Stimulated activated CD8-positive, alpha-beta memory T cell treated with anti-CD3 and anti-CD28 coated beads, Interleukin-15, amount 100 ng/mL, for 48 hours (primary cell): ENCODE measurements at places on chromosomes 6 and 20.

- DNase-seq, result no peak
Measured at GRCh38 chr6:44176130-44176761, 17.6 kb downstream of the CAPN11 start.

- no peak for DNase-seq
Measured at GRCh38 chr20:32193996-32194395, 13.5 kb downstream of the PLAGL2 start.

- no peak for DNase-seq
Measured at GRCh38 chr20:58137236-58137635, 91.2 kb downstream of the ANKRD60 start.

DNA sequence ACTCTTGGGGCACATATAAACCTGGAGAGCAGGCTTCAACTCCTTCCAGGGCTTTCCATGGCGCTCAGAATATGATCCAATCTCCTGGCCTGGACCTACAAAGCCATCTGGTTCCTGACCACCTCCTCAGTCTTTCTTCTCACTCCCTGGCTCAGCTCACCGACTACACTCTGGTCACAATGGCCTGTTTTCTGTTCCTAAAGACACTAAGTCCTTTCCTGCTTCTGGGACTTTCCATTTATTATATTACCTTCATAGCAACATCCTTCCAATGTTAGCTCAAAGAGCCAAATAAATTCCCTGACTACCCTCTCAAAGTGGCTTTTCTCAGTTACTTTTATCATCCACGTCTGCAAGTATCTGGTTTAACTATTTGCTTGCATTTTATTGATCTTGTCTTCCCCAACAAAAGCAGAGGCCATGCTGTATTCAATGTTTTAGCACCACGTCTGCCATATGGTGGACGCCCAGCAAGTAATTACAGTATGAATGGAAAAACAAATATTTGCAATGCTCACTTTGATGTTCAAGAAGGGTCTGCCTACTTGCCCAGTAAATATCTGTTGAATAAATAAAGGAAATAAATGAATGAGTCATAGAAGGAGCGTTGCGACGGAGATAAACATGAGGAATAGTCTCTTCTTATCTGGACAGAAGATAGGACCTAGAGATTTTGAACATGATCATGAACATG, 328.4 kb downstream of the ESR1 start:
- DNase-seq, result no peak

DNA sequence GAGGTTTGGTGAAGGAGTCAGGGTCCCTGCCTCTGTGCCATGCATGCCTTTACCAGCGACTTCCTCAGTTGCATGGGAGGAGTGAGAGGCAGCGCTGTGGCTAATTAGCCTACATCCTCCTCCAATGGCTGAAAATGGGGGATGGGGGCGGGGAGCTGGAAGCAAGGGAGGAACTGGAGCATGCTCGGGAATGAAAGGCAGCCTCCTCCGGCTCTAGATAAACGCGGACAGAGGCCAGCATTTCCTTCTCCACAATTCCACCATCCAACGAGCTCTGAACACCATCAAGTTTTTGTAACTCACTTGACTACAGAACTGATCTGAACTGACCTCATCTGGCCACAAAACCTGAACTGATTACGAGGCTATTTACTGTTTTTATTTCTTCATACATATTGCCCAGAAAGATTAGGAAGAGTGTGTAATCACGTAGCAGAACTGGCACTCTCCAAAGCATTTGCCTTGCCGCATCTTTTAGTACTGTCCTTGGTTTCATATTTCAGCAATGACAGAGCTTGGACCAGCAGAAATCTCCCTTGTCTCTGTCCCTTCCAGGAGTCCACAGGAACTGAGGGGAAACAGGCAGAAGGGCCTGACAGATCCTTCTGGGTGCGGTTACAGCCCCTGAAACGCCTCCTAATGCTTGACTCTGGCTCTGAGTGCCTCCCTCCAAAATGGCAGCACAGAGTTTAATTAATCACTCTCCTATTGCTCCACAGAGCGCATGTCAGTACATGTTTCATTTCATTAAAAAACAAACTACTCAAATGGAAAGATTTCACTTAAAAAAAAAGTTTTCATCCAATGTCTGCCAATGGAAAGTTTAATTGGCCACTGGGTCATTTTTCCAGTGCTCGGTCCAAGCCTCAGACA, 58.2 kb upstream of the TRAF3IP2 start:
- no peak for DNase-seq

DNA sequence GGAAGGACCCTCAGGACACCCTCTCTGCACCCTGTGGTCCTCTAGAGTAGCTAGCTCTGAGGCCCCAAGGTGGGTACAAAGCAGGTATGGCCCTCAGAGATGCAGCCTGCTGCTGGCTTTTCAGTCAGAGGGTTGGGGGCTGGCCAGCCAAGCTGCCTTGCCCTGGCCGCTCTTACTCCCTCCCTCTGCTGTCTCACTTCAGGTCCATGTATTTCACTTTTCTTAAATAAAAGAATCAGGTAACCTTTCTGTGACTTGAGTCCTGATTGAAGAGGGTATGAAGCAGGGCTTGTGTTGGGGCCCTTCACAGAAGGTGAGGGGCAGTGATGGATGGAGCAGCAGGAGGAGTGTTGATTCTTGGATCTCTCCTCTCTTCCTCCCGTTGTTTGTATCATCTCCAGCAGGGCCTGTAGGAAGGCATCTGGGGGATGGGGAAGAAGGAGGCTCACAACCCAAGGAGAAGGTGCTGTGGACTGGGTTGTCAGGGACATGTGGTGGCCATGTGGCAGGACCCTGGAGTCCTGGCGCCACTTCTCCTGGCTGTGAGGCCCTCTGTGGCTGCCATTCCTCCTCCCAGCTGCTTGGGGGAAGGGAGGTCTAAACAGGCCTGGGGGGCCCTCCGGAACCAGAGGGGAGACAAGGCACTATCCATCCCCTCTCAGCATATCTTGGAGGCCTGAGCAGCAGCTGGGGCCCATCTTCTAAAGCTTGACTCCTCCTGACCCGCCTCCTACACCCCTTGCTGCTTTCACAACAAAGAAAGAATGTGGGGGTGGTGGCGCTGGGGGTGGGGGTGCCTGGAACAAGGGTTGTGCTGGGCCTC, 1.1 kb upstream of the PTK7 start:
- no peak for DNase-seq

DNA sequence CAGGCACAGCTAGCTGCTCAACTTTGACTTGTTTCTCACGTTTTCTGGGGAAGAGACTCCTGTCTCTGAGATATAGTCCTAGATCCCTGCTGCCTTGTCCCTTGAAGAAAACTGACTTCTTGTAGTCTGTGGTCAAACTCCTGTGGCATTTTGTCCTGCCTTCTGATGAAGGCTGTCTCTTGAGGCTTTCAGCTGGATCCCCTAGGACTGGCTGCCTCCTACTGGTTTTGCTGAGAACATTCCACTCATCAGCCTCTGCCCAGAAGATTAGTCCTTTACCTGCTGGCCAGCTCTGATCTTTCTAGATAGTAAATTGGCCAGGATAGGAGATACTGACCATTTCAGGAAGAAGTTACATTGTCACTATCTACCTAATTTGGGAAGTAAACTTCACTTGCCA, 71.9 kb upstream of the CNR1 start:
- no peak for DNase-seq

- no peak for DNase-seq
Measured at GRCh38 chr6:162708971-162709370, 18.6 kb downstream of the PRKN start.

- no peak for DNase-seq
Measured at GRCh38 chr6:117557951-117558350, 44.4 kb downstream of the GOPC start.

DNA sequence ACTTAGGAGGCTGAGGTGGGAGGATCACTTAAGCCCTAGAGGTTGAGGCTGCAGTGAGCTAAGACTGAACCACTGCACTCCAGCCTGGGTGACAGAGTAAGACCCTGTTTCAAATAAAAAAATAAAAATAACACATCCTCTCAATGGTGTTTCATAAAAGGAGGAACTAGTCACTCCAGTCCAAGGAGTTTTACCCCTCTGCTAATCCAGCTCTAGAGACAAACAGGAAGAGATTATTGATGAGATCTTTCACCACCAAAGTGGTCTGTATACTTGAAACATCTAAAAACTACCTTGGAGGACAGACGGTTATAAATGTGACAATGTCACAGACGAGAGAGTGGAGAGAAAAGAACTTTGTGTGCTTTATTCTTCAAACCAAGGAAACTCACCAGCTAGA, 58.2 kb downstream of the PIGU start:
- no peak for DNase-seq

GRCh38 chr6:97282238-97282725, 734 bp downstream of the MMS22L start:
- DNase-seq, result no peak

DNA sequence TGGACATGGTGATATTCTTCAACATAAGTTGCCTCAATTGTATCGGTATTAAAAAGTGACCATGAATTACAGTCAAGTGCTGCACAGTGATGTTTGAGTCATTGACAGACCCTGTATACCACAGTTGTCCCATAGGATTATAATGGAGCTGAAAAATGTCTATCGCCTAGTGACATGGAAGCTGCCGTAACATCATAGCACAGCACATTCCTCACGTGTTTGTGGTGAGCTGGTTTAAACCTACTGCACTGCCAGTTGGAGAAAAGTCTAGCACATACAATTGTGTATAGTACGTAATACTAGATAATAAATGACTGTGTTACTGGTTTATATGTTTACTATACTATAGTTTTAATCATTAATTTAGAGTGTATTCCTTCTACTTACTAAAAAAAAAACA, 150.2 kb downstream of the CDH26 start:
- DNase-seq, result no peak

DNA sequence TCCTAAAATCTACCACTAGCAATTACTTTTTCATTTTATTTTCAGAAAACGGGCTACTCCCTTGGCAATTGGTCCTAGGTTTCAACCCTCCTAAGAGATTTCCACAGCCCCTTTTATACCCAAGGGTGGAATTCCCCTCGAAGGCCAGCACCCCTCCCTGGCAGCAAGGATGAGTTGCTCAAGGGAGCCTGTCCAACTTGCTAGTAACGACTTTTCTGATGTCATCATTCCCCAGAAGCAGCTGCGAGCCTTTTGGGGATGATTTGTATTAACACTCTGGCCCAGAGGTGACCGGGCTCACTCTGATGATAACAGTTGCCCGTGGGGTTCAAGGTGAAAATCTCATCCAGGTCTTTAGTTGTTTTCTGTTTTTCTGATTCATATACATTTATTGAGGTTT, 30.7 kb upstream of the NAA20 start:
- DNase-seq, result no peak
